ENCODE measurements at places on chromosomes 7 and 10. TPM values are rescaled to one million over a fixed set of nuclear protein-coding genes. Genes with fewer than 3 reads are reported as not detected.
A peak's percentile ranks its signal among the peaks of the same experiment; 100 is the strongest.

- DNase-seq: no peak
Measured at GRCh38 chr10:36251068-36251467, 609.0 kb upstream of the FZD8 start.

The SLC39A12 gene
- not detected for total RNA-seq

The RELN gene
- total RNA-seq: not detected

GRCh38 chr7:158564663-158565035 lies 23.0 kb downstream of the PTPRN2 start:
- DNase-seq: no peak

DNA sequence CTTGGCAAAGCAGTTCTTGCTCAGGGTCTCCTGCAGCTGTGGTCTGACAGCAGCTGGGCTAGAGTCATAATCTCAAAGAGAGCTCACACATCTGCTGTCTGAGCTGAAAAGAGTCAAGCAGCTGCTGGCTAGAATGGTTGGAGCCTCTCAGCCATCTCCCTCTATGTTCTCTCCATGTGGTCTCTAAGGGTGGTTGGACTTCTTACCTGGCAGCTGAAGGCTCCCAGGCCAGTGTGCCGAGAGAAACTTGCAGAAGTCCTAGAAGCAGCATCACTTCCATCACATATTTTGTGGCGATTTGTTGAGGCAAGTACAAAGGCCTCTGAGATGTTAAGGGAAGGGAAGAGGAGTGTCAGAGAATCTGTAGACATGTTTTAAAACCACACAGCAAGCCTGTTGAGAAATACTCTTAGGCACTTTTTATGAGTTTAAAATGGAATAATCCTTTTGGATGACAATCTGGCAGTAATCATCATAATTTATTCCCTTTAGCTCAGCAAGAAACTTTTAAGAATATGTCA lies 93.2 kb downstream of the REEP3 start:
- no peak for DNase-seq

DNA sequence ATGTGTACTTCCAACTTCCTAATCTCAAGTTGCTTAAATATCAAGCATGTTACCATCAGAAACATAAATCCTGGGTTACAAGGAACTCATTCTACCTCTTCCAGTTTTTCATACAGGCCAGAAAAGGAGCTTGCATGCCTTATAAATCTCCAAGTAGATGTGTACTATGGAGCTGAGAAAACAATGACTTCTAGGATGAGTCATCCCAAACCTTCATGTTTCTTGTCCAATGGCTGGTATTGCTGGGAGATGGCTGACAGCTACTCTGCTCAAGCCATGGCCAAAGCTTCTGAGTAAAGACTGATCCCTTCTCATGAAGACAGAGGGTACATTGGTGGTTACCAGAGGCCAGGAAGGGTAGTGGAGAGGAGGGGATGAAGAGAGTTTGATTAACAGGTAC lies 8.6 kb downstream of the RAPGEF5 start:
- DNase-seq: peak; percentile 16

DNA sequence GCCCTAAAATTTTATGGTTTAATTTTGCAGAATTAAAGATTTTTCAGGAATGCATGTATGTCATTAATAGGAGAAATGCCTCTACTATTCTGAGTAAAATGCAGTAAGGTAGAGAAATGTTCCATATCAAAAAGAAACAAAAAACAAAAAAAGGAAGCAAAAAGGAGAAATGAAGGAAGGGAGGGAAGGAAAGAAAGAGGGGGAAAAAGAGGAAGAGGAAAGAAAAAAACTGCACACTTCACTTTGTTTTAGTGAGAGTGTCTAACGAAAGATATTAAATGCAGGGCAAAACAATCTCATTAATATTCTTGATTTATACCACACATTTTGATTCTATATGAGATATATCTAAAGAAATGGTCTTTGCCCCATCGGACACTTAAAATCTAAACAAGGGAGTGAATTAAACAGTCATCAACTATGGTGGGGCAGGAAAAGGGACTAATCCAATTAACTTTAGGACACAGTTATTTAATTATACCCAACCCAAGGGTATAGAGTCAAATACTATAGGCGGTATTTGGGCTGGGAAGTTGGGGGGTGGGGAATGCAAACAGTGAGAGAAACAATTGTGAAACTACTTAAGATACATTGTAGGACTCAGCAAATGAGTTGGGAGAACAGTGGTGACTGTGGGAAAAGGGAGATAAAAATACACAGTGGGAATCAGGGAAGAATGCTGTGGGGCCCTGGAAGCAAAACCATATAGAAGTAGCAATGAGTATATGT lies 27.0 kb downstream of the IMMP2L start:
- no peak for DNase-seq

DNA sequence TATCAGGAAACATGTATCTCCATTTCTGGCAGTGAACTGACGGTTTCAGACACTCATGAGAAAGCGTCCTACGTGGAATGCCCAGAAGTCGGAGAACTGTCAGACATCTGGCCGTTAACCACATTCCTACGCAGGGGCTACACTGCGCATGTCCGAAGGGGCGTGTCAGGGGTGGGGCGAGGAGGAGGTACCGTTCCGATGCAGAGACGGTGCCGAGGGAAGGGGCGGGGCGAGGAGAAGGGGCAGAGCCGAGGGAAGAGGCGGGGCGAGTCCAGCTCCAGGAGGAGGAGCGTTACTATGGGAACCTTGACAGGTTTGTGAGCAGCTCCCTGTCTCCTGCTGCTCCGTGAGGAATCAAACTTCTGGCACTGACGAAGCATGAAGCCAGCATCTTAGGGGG lies 366.9 kb upstream of the NUPR2 start:
- no peak for DNase-seq

DNA sequence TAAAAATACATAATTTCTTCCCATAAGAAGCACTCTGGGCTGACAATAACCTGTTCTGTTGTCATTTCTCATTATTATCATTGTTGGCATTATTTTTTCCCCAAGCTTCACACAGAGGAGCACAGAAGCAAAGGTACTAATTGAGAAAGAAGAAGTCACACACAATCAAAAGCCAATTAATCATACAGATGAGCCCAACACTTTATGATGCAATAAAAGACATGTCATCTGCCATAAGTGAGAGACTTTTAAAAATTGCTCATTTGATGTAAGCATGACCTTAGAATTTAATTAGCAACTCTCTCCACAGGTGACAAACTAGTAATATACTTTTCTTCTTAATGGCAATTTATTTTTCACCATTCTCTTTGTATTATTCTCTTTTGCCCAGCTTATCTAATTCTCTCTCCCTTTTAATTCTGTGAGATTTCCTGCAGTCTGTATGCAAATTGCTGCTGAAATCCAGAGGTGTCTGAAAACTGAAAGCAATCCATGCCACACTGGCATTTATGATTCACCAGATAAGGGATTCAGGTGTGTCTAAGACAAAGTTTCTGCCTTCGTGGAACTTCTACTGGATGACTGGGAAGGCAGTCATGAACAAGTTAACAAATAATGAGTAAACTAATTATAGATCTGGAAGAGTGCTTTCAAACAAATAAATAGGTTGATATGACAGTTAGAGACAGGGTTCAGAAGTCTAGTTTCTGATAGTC lies 203.5 kb downstream of the CHCHD3 start:
- DNase-seq: peak; percentile 13

- no peak for DNase-seq
Measured at GRCh38 chr7:25863005-25863728, 288.8 kb upstream of the NFE2L3 start.

- no peak for DNase-seq
Measured at GRCh38 chr10:30600005-30600404, 29.5 kb downstream of the LYZL2 start.

The H2BK1 gene
- not detected for total RNA-seq

- no peak for DNase-seq
Measured at GRCh38 chr10:103791858-103792257, 63.5 kb downstream of the SH3PXD2A start.

The MSMB gene
- not detected for total RNA-seq

GRCh38 chr7:41130561-41131236 lies 572.2 kb downstream of the INHBA start:
- no peak for DNase-seq

GRCh38 chr7:83072576-83073517 lies 89.8 kb downstream of the PCLO start:
- no peak for DNase-seq

The SPDYE1 gene
- total RNA-seq: not detected

All from HFFc6 (cell line).